ENCODE measurements at places on chromosomes 3 and 15. TPM values are rescaled to one million over a fixed set of nuclear protein-coding genes. Genes with fewer than 3 reads are reported as not detected.

Gene COL6A5
- 0.16 TPM for total RNA-seq

Gene SPATA12
- not detected for total RNA-seq

Gene DTX3L
- 28.5 TPM for total RNA-seq

Gene CYP1A2
- total RNA-seq = not detected

Gene CPEB1
- 0.12 TPM for total RNA-seq

Gene RPUSD2
- 5.3 TPM for total RNA-seq

Gene ZNF35
- total RNA-seq = 6.5 TPM

Gene SHQ1
- total RNA-seq = 16.7 TPM

Gene IL5RA
- total RNA-seq = not detected

Gene CCR5
- 0.28 TPM for total RNA-seq

Gene MYLK
- total RNA-seq = 16.6 TPM

Gene PRSS50
- total RNA-seq = not detected

Gene GABRB3
- total RNA-seq = 0.52 TPM

Gene C3orf22
- total RNA-seq = not detected

Gene CKMT1B
- 50.7 TPM for total RNA-seq

All from esophagus mucosa (tissue), 1 donor.